ENCODE measurements at places on chromosomes 3 and 15.

DNA sequence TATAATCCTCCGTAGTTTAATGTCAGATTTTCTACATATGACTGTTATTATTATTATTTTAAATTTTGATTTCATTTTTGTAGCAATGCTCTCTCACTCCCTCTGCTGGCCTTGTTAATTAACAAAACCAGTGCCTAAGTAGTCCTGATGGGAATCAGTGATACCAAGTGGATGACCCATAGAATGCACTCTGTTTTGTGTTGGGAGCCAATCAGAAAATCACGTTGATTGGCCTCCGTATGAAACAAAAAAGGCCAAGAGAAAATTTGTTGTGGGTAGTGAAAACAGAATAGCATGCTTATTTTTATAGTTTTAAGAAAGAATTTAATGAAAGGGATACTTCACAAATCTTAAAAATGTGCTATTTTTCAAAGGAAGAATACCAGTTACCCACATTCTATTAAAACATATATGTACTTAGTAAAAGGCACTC, 34.4 kb upstream of the MEIS2 start:
- peak; percentile 19 for DNase-seq

GRCh38 chr15:70916531-70916930, 23.9 kb downstream of the LRRC49 start:
- DNase-seq: no peak

DNA sequence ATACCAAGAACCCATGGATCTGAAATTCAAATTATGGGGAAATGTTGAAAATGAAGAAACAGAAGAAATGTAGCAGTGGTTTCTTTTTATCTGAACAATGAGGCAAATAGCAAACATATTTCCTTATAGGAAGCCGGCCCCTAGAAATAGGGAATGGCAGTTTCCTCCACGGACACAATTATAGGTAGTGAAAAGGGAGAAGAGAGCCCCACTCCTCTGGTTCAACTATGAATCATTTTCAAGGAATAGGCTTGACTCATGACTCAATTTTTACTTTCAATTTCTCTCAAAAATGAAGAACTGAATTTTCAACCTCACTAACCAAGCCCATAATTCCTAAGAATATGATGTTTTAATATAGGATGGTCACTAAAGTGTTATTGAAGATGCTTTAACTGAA, 243.1 kb downstream of the MECOM start:
- no peak for DNase-seq

DNA sequence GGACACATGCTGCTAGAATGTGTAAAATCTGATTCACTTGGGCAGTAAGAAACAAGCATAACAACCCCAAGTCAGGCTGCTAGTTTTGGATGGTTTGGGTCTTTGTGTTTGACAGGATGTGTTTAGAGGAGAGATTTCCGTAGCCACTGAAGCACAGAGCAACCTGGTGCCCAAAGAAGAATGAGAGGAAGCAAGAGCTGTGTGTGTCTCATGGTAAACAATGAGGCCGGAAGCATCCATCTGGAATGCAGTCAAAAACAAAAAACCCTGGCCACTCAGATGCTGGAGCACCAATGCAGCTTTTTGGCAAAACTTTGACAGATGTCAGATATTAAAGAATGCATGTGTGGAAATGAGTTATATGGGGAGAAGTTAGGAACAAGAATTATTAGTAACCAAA, 39.4 kb upstream of the SNRK start:
- no peak for DNase-seq

GRCh38 chr3:47098910-47099309, 65.0 kb downstream of the SETD2 start:
- DNase-seq: no peak

DNA sequence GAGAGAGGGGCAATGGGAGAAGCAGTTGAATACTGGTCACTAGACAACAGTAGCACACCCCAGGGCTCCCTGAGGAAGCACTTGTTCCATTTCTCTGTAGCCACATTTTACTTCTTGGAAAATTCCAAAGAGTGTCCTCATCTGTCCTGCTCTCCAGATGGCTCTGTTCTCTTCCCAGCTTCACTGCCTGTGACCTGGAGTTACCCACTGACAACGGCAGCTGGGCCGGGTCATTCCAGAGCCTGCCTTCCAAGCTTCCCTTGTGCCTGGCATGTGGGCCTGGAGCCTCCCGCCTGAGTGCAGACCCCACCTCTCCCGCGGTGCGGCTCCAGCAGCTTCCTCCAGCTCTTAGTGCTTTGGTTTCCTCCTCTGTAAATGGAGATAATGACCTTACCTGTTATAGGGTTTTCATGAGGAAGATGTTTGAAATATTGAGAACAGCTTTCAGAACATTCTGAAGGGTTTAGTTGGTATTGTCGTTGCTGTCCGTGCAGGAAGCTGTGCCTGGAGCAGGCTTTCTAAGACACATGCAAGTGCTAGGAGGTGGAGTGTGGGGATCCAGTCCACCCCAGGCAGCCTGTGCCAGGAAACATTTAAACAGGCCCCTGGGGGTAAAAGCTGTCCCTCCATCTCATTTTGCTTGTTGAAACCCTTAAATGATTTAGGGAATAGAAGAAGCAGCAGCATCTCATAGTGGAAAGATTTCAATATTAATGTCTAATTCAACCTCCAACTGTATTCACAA, 24.8 kb downstream of the EFCC1 start:
- DNase-seq: no peak
